ENCODE measurements at places on chromosomes 16 and 17.

DNA sequence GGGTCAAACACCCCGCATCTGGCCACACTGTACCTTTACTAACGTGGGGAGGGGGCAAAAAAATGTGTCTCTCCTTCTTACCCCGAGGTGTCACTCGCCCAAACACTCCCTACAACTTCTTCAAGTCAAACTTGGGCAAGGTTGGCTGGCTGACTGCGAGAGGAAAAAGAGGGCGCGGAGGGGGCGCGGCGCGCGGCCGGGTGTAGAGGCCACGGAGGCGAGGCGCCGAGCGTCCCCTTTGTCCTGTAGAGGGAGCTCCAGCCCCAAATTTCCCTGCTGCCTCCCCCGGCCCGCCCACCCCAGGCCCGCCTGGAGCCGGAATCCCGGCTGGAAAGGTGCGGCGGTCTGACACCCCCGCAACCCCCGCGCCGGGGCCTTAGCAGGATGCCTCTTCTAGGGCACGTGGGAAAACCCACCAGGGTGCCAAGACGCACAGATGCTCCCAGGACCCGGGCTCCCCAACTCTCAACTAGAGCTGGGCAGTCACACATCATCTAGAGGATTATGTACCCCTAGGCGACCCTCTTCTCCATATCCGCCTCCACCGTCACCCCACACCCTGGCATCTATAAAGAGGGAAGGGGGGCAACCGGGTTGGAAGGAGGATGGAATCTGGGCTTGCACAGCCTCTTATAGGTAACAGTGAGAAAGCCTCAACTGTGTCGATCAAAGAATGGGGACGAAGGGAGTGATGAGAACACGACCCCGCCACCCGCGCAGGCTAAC, 4.2 kb downstream of the IRX3 start:
- DNase-seq = no peak

- peak; percentile 43 for DNase-seq
Observed at GRCh38 chr17:64146418-64147109, 16.6 kb upstream of the ERN1 start.

- no peak for DNase-seq
Observed at GRCh38 chr17:21387616-21388015, 11.5 kb downstream of the KCNJ12 start.

DNA sequence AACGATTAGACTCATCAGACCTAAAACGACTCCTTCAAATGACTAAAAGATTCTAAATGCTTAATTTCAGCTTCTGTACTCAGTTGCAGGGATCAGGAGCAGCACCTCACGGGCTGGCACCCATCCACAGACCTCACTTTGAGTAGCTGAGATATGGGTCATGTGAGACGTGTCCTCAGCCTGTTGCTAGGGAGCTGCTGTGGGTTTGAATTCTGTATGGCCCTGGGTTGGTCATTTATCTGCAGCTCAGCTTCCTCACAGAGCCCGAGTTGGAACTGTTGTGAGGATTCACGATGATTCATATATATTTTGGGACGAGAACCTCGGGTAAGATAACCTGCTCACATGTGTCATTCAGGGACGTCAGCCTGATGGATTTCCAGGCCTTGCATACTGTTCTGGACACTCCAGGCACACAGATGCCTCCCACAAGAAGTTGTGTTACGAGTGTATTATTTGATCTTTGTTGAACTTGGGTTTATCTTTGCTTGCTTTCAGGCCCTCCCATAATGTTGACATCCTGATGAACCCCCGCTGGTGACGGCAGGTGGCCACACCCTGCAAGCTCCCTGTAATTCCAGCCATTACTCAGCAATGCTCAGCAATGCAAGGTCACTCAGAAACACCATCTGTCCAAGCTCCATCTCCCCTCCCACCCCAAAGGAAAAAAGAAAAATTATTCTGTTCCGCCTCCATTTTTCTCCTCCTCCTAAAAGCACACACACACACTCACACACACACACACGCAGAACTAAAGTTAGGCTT, 137.6 kb downstream of the RBFOX3 start:
- DNase-seq = no peak

DNA sequence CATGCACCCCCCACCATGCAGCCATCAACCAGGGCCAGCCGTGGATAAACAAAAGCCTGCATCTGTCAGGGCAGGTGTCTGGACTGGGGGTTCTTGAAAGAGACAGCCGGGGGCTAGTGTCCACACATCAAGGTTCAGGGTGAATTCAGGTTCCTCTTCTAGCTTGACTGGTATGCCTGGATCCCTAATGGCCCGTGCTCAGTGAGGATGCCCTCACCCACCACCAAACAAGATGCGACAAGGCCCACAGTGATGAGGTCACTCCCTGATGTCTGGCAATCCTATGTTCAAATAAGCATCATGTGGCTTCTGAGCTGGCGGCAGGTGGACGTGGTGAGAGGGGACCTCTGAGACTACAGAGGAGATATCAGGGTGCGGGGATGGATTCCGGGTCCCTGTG, 64.6 kb downstream of the GOSR1 start:
- no peak for DNase-seq

DNA sequence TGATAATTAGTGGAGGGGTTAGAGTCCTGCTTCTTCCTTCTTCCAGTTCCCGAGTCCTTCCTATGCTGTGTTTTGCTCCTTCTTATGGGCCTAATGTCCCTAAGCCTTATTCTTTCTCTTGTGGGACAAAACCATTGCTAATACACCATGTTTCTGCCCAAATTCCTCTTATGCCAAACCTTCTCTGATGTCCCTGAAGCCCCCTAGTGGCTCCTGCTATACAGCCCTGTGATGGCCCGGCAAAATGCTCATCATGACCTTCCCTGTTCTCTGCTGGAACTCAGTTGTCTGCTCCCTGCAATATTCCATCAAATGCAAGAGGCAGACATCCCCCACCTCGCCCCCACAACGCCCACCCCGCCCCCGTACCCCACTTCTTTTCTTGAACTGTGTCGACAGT, 171.6 kb downstream of the CDH11 start:
- no peak for DNase-seq

DNA sequence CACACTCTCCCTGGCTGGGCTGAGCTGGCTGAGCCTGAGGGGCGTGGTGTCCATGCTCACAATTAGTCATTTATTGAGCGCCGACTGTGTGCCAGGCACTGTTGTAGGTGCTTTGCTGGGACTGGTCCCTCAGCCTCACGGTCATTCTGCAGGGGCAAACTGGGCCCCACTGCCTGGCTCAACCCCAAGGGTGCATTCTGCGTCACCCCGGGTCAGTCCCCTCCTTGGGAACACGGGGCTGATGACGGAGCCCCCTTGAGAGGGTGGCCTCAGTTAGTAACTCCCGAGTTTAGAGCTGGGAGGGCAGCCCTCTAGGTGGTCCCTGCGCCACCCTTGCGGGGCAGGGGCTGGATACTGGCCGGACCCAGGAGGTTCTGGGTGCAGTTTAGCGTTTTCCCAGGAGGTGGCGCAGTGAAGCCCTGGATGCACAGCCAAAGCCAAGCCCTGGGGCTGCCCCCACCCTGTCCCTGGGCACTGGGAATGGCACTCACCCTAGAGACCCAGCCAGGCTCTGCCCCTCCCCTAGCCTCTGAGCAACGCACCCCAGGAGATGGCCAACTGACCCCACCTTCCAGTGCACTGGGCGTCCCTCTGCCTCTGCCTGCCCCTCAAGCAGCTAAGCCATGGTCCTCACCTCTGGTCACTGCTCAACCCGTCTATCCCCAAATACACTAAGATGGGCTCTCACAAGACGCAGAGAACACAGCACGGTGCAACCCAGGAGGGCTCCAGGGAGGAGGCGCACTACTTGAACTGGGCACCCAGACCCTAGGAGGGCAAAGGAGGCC, 243.2 kb upstream of the GSE1 start:
- no peak for DNase-seq

DNA sequence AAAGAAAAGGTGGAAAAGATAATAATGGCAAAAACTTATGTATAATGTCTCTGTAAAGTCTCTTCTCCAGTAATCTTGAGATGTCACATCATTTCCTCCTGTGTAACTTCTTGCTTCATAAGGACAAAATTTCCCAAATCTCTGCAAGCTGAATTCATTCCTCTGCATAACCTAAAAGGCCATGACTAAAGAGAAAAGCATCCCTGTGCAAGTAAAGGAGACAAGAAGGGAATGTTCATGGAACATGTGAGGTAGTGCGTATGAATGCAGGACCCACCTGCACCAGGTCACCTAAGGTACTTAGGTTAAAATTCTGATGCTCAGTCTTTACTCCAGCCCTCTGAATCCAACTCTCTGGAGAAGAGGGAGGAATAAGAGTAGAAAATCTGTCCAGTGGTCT, 46.9 kb upstream of the NLK start:
- no peak for DNase-seq

- no peak for DNase-seq
Observed at GRCh38 chr17:78819402-78819801, 21.2 kb downstream of the USP36 start.

GRCh38 chr16:85103114-85104079, 8.9 kb downstream of the CIBAR2 start:
- no peak for DNase-seq

DNA sequence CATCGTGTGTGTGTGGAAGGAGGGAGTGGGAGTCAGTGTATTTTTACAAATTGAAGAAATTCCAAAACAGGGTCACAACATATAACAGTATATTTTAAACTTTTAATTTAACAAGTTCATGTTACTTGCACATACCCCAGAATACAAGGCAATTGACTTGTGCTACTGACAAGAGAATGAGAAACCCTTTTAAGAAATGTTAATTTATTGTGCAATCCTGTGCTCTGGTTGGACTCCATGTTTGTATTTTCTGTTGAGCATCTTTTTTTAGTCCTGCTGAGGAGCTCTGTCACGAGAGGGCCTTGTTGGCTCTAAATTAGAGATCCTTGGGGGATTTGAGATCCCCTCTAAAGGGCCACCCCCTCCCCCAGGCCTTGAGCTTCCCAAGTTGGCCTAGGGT, 1.1 kb upstream of the EMP2 start:
- DNase-seq = no peak

GRCh38 chr16:67054901-67055300, 26.0 kb downstream of the CBFB start:
- no peak for DNase-seq

GRCh38 chr17:63838631-63839171, 3.8 kb downstream of the SMARCD2 start:
- DNase-seq = no peak

GRCh38 chr16:13839577-13839976, 80.4 kb upstream of the ERCC4 start:
- no peak for DNase-seq

DNA sequence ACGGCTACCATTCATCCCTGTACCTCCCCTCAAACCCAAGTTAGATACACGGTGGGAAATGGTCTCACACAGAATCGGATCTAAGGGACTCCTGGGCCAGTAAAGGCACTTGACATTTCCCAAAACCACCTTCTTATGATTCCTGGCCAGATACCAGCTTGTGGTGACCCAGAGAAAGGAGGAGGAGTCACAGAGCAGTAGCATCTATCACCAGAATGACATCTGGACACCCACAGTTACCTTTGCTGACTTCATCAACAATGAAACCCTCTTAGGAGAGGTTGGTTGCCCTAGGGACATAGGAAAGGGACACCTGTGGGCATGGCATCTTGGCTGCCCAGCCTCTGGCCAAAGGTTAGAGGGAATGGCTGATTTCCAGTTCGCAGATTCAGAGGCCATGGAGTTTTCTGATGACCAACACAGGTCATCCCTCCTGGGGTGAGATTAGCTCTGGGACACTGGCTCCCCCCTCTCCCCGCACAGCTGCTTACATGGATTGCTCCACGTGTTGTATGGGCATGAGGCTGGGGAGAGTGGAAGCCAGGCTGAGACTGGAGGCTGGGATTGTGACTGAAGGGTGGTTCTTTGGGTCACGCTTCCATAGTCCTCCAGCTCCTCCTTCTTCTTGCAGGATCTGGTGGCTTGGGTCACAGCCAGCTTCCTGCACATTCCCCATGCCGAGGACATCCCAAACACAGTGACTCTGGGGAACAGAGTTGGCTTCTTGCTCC, 1.4 kb upstream of the AOC3 start:
- no peak for DNase-seq

DNA sequence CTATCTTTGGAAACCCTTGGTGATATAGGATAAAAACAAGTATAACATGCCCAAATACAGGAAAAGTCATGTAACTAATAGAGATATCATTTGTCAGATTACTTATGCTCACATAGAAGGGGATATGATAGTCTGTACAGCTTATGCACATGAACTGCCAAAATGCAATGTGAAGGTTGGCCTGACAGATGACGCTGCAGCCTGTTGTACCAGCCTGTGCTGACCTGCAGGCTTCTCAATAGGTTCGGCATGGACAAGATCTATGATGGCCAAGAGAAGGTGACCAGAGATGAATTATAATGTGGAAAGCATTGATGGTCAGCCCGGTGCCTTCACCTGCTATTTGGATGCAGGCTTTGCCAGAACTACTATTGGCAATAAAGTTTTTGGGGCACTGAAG, 12.7 kb downstream of the WFIKKN2 start:
- DNase-seq = no peak

GRCh38 chr17:82299452-82299851, 18.0 kb downstream of the CD7 start:
- no peak for DNase-seq

- no peak for DNase-seq
Observed at GRCh38 chr16:12551946-12552345, 251.7 kb downstream of the CPPED1 start.

- DNase-seq = no peak
Observed at GRCh38 chr16:81551151-81551808, 106.7 kb downstream of the CMIP start.

GRCh38 chr17:14211801-14212200, 24.9 kb downstream of the CDRT15 start:
- no peak for DNase-seq

GRCh38 chr16:3950343-3951193, 70.1 kb upstream of the CREBBP start:
- DNase-seq = no peak

- DNase-seq = no peak
Observed at GRCh38 chr16:12390644-12391043, 413.0 kb downstream of the CPPED1 start.

- DNase-seq = no peak
Observed at GRCh38 chr17:57527221-57528057, 217.7 kb downstream of the CCDC182 start.

GRCh38 chr16:54928411-54929089, 2.1 kb upstream of the IRX5 start:
- DNase-seq = no peak

DNA sequence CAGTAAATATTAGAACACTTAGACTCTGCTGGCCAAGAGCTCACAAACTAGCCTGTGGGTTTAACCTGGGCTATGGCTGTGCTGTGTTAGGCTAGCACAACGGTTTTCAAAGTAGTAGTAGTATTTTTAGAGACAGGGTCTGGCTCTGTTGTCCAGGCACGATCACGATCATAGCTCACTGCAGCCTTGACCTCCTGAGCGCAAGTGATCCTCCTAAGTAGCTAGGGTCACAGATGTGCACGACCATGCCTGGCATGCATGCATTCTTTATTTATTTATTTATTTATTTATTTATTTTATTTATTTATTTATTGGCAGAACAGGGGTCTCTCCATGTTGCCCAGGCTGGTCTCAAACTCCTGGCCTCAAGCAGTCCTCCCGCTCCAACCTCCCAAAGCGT, 10.3 kb downstream of the MRPL27 start:
- no peak for DNase-seq
